Memory B cell (primary cell): ENCODE measurements at places on chromosomes 16 and 17.

DNA sequence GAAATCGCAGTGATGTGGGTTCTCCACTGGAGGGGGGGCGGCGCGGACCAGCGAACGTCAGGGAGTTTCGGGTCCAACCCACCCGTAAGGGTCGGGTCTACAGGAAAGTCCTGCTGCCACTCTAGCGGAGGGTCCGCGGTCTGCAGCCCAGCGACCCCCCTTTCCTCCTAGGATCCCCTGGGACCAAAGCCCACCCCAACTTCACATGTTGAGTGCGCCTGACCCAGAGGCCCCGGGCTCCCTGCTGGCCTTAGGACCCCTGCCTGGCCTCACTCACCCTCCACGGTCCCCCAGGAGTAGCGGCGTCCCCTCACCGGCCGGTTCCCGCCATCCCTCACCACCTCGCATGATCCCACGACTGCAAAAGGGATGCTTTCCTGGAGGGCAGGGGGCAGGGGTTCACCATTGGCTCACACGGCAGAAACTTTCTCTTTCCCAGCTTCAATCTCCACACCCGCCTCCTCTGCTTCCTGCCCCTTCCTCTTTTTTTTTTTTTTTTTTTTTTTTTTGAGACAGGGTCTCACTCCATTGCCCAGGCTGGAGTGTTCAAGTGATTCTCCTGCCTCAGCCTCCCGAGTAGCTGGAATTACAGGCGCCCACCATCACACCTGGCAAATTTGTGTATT lies 3.1 kb downstream of the SEPTIN1 start:
- peak; percentile 60 for DNase-seq

DNA sequence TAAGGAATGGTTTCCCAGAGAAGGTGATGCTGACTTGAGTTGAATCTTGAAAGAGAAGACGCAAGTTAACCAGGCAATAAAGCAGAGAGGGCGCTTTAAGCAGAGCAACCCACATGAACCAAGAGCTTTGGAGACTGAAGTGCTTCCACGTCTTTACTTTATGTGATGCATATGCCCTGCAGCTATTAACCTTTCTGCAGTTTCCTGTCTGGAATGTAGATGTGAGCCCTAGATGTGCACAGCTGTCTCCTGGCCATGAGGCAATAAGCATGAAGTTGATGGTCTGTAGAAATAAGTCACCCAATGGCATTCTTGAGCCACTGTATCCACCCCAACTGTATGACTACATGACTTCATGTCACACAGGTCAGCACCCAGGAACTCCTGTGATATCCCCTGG lies 5.7 kb upstream of the CHST4 start:
- no peak for DNase-seq

GRCh38 chr16:31472709-31473203 lies 804 bp downstream of the TGFB1I1 start:
- no peak for DNase-seq

- DNase-seq = no peak
Measured at GRCh38 chr17:61160204-61160603, 239.4 kb upstream of the TBX2 start.

DNA sequence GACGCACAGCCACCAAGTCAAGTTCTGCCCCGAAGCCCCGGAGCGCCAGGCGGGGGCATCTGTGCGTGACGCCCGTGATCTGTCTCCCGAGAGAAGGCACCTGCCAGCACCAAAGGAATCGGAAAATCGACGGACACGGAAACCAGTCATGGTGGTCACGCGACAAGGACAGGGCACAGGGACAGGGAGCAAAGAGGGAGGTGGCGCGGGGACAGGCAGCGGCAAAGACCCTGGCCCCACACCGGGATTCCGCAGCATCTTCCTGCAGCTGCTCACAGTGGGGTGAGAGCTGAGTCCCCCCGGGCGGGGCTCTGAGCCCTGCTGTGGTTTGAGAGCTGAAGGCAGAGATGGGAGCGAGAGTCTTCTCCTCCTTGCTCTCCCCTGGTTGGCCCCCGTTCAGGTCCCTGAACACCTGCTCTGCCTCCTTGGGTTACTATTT lies 56.4 kb downstream of the ABR start:
- DNase-seq = no peak

GRCh38 chr16:80300456-80300855 lies 240.3 kb upstream of the DYNLRB2 start:
- DNase-seq = no peak

- no peak for DNase-seq
Measured at GRCh38 chr17:72723711-72724110, 368.8 kb downstream of the SLC39A11 start.

- no peak for DNase-seq
Measured at GRCh38 chr16:84190731-84191388, at the start of gene ADAD2. Gene ADAD2 (plus strand): TSS chr16:84191157. CDS start chr16:84191231, 74 bp downstream.

DNA sequence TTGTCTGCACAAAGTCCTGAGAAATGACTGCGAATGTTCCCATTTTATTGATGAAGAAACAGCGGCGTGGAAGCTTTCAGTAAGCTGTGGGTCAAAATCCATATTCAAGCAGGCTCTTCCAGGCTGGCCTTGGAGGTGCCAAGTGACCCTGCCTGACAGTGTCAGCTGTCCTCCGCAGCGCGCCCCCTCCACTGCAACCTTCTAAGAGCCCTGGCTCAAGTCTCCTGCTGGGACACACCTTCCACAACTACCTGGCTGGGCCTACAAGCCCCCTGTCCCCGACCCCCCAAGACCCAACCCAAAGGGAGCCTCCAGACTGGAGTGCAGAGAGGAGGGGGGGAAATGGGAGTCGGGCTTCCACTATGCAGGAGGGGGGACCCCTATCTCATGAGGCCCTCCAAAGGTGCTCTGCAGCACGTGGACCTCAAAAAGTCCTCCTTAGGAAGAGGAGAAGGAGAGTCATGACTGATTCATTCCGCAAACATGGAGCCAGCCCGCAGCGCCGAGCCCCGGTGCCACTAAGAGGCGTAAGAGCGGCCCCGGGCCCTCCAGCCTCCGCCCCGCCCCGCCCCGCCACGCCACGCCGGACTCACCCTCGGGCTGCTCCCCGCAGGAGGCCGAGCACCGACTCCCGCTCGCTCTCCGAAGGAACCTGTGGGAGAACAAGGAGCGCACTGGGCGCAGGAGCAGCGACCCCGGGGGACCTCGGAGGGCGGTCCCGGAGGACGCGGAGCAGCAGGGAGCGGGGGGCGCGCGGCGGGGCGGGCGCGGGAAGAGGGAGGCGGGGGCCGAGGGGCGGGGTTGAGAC lies 574 bp downstream of the MPP3 start:
- no peak for DNase-seq

DNA sequence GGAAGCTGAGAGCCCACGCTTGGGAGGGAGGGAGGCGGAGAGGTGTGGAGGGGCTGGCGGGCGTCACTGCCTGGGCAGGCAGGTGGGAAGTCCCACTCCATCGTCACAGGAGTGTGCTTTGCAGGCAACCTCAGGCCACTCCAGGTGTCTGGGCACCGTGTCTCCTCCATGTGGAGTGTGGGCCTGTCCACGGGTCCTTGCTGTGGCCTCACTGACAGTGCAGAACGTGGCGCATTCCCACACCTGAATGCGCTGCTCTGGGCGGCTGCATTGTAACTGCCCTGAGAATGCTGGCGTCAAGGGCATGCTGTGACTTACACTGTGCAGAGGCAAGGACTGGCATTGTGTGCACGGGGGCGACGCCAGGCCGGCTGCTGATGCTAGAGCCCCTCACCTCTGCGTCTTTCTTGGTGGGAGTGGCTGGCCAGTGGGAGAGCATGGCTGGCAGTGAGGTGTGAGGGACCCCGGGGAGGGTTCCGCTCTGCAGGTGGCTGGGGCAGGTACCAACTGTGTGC lies 66.4 kb downstream of the BANP start:
- DNase-seq = no peak

DNA sequence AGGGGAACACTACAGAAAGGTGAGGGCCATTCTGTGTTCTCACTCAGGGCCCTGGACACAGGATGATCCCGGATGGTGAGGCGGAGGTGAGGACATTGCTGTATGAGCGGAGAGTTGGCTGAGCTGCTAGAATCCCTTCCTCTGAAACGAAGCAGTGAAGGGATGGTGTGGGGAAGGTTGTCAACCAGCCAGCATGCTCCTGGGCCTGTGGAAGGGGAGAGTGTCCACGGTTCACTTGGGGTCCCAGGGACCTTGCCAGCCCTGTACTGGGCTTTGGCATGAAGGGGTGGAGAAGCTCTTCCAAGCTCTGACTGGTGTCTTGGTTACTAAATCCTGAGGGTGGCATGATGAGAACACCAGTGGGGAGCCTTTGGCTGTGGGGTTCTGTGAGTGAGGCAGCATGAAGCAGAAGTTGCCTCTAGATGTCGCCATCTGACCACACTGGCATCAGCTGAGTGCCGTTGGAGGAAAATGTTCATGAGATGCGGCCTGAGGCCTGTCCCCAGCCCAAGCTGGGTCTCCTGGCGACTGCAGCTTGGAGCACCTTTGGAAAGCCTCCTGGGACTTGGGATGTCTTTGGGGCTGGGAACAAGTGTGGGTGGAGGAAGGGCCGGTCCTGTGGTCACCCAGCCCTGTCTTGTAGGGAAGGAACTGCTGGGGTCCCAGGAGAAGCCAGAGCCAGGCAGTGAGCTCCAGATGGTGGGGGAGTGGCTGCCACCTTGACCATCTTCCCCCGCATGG lies 14.8 kb downstream of the PDP2 start:
- peak; percentile 40 for DNase-seq

DNA sequence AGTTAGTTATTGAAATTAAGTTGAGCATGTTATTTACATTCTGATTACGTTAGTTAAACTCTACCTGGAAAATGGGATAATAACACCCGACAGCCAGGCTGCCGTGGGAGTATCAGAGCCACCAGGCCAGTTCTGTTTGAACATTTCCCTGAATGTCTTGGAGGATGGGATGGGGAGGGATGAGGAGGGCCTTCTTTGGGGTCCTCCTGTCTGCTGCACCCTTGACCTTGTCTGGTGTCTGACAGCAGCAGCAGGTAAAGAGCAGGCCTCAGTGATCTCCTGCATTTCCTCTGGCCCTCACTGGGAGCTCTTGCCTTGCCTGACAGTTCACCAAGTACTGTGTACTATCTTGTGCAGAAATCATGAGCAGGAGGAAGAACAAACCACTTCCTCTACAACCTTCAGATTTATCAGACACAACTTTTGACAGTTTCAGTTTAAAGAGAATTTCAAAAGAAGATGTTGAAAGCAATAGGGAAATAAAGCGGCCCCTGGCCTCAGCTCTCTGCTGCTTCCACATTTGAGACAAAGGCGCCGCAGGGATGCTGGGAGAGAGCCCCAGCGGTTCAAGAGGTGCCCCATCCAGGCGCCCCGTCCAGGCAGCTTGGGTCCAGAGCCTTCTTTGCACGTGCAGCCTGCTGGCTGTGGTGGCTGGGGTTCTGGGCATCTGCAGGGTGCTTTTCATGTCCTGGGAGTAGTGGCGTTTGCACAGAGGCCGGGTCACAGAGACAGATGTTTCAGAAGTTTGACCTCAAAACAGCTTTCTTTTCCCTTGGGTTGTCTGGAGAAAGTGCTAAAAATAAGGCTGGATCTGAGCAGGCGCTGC lies 25.3 kb downstream of the CMIP start:
- no peak for DNase-seq

DNA sequence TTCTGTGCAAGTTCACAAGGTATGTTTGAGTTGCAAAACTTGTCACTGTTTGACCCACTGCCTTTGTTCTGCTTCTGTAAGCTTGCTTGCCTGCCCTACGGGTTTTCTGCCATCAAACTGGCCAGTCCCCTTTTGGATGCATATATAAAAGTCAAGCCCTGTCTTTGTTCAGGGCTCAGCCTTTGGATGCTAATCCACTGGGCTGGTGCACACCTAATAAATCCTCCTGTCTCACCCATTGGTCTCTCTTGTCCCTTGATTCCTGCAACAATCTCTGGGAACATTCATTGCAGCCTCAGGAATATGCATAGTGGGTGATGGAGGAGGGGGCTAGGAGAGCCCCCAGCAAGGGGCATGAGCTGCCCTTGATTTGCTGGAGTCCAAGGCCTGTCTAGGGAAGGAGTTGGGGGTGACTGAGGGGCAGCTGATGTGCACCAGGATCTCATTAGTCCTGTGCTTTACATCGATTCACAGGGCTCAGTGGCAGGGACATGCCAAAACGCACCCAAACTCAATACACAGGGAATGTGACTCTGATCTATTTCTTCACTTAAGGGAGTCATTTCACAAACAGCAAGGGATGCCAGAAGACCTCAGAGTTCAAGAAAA lies 225.4 kb upstream of the NLRP1 start:
- DNase-seq = no peak

- DNase-seq = no peak
Measured at GRCh38 chr17:77968788-77969187, 10.3 kb downstream of the TNRC6C start.

DNA sequence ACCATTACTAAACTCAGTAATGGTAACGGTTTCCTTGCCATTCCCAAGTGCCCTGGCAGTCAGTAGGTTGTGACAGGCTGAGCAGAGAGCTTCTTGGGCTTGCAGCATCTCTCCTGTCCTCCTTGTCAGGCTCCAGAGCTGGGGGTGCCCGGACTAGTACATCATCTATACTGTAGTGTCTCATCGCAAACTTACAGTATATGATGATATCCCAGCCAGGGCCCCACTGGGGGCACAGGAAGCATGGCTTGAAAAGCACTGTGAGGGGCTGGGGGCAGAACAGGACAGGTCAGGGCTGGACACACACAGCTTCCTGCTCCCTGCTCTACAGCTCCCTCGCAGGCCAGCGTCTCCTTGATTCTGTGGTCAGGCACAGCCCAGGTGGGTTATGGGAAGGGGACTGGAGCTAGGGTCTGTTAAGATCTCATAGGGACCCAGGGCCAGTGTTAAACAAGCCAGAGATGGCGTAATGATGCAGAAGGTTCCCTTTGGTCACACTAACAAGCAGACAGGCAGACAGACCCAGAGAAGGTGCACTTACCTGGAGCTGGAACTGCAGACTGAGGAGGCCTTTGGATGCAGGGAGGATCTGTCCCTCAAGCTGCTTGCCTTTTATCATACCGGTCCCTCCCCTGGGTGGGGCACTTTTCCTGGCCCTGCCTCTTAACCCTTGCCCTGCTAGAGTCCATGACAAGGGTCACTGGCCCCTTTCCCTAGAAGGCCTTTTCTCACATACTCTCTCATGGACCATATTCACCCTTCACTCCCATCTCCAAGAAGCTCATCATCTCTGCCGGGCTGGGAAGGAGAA lies 6.8 kb downstream of the ERAL1 start:
- DNase-seq = no peak

GRCh38 chr17:43718544-43718943 lies 40.0 kb downstream of the SOST start:
- DNase-seq = no peak

DNA sequence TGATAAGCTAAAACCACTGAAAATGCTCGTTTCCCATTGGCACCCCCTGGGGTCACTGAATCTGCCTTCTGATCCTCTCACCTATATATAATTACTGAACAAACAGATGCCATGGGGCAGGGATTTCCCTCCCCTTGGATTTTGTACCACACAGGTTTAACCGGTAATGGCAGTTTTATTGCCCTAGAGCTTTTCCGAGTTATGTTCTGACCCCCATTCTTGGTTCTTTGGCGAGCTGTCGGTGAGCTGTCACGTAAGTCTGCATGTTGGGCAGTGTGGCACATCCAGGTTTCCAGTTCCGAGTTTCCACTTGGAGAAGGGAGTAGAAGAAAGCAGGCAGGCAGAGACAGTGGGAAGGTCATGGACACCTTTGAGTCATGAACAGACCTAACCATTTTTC lies 7.1 kb downstream of the TMEM97 start:
- no peak for DNase-seq
